ENCODE measurements at places on chromosomes 16 and 17.

DNA sequence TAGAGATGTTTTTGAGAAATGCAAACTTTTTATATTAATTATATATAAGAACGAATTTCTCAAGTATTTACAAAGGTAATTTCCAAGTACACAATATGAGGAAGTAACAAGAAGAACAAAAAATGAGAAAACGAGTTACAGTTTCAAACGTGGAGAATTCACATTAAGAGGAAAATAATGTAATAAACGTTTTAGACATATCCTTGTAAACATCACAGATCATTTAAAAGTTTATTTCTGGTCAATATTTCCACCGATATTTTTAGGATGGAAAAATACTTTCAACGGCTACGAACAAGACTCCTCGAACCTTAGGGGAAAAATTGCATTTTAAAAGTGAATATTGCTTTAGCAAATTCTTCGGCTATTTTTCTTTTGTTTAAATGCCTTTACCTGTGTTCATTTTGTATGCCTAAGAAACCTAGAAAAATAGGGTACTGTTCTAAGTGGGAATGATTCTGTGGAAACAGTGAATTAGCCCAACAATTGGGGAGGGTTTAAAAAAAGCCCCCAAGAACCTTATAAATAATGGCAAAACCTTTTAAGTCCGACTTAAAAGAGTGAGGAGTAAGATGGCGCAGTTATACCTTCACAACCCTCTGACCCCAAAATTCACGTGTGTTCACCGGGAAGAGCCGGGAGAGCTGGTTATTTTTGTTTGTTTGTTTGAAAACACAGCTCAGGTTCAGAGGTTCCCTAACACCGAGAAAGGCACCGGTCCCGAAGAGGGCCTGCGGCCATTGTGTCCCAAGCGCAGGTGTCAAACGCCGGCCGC lies 3.3 kb downstream of the HNF1B start:
- DNase-seq = no peak

- DNase-seq = no peak
Observed at GRCh38 chr17:80955078-80955477, 36.6 kb upstream of the CHMP6 start.

DNA sequence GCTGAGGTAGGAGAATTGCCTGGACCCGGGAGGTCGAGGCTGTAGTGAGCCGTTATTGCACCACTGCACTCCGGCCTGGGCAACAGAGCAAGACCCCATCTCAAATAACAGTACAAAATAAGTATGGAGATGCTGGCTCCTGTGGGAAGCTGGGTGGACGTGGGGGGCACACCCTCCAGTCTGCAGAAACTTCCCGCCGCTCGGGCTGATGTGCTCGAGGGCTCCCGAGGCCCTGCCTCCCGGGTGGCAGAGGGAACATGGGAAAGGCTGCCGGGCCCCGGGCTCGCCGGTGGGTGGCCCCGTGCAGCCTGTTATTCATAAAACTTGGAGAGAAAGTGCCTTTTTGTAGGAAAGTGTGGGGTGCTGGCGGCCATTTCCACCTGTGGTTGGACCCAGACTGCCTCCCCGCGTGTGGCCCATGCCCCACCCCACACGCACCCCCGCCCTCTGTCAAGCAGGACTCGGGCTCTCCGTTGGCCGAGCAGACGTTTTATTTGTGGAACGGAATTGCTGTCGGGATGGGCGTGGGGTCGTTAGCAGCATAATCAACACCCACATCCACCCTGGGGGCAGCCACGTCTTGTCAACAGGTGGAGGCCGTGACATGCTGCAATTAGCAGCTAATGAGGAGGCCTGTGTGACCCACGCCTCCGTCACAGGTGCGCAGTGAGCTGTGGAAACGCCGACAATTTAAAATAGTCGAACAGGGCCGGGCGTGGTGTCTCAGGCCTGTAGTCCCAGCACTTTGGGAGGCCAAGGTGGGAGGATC lies 7.4 kb upstream of the CIAO3 start:
- no peak for DNase-seq

DNA sequence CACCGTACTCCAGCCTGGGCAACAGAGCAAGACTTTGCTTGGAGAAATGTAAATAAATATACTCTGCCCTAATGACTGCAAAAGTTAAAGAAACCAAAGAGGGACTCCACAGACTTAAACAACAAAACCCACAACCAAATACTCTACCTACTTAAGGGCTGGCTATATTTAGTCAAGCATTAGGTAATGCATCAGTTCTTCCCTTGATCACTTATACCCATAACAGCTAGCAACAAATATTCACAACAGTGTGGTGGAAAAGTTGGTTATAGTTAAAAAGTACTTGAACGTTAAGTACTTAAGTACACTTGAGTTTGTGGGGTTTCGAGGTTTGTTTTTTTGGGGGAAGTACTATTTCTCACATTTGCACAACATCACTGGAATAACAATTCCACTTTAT lies 5.4 kb upstream of the HEXIM2 start:
- DNase-seq = no peak

GRCh38 chr17:32894245-32894644 lies 17.3 kb upstream of the MYO1D start:
- no peak for DNase-seq

DNA sequence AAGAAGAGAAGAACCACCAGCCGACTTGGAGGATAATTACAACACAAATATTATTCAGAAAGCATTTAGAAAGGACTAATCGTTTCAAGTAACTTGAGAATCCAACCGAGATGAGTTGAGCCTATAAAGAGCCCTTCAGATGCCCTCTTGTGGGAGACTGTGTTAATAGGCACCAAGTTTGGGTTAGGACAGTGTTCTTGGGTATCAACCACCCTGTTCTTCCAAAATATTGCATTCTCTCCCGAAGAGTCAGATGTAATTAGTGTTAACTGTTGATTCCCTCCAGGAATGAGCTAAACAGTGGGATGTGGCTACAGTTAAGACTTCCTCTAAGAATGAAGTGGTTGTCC lies 87.8 kb upstream of the NOL11 start:
- no peak for DNase-seq

DNA sequence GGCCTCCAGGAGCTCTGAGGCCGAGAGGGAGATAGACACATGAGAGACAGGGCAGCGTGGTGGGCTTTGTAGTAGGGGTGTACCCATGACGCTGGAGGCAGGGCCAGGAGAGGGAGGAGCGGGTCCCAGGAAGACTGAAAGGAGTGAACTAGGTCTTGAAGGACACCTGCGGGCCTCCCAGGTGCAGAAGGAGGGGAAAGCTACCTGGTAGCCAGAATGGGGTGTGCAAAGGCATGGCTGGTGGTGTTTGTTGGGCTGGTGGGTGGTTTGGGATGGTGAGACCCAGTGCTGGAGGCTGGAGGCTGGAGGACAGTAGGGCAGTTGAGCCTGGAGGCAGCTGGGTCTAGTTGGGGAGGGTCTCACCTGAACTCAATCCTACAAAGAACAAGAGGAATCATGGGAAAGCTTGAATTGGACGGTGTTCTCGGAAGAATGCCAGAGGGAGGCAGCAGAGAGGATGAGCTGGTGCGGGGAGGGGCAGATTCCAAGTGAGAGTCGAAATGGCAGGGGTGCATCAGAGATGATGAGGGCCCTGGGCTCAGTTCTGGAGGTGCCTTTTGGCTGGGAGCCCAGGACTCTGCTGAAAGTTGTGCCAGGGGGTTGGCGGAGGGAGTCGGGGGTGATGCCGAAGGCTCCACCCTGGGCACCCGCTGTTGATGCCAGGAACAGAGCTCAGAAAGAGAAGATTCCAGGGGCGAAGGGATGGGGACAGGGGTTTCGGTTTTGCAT lies 21.2 kb downstream of the C1QTNF1 start:
- no peak for DNase-seq

GRCh38 chr16:49362230-49362629 lies 11.4 kb upstream of the C16orf78 start:
- DNase-seq = no peak

- DNase-seq = no peak
Observed at GRCh38 chr16:67305216-67306071, 21.1 kb downstream of the KCTD19 start.

- peak; percentile 52 for DNase-seq
Observed at GRCh38 chr17:82272495-82273326, 789 bp downstream of the CSNK1D start.

- no peak for DNase-seq
Observed at GRCh38 chr17:78038748-78039288, 80.3 kb downstream of the TNRC6C start.
